ENCODE measurements at places on chromosomes 2 and 18. TPM values are rescaled to one million over a fixed set of nuclear protein-coding genes. Genes with fewer than 3 reads are reported as not detected.

EPB41L3 gene
- total RNA-seq = 17.8 TPM

APCDD1 gene
- total RNA-seq = 1.9 TPM

APOB gene
- 0.09 TPM for total RNA-seq

CHST9 gene
- total RNA-seq = 0.24 TPM

REG3A gene
- total RNA-seq = 0.05 TPM

SERPINB4 gene
- total RNA-seq = 2.5 TPM

DNA sequence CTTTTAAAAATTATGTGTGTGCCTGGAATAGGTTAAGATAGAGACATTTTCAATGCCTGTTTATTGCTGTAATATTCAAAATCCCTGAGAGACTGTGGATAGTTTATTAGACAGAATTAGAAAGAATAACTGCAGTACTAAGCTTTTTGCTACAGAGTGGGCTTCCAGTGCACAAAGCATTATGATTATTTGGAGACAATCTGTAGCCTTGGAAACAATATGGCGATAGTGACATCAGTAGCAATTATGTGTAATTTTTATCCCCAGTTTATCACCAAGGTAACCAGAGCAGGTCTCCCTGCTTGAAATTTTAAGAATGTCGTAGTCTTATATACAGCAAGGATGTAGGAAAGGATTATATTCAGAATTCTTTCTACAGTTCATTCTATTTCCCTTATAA, 100.0 kb downstream of the MYO3B start:
- no peak for DNase-seq

DNA sequence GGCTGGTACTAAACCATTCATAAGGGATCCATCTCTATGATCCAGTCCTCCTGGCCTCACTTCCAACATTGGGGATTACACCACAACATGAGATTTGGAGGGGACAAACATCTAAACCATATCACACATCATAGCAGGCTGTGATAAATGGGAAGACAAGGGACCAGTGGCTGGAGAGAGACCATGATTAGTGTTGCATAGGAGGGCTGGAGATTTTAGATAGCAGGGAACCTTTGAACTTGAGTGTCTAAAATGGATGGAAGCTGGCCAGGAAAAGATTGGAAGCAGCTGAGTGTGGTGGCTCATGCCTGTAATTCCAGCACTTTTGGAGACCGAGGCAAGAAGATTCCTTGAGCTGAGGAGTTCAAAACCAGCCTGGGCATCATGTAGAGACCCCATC, 12.4 kb upstream of the SCG2 start:
- DNase-seq = no peak

- DNase-seq = no peak
Observed at GRCh38 chr18:24456549-24456948, 3.9 kb upstream of the HRH4 start.

- DNase-seq = no peak
Observed at GRCh38 chr18:40695526-40695925, 1259.5 kb upstream of the PIK3C3 start.

- DNase-seq = no peak
Observed at GRCh38 chr2:9095690-9096089, 92.2 kb upstream of the MBOAT2 start.

- no peak for DNase-seq
Observed at GRCh38 chr2:120473522-120474271, 127.8 kb downstream of the INHBB start.

GRCh38 chr2:209864716-209865295, 93.2 kb downstream of the UNC80 start:
- DNase-seq = no peak

GRCh38 chr2:11109002-11109401, 46.3 kb upstream of the SLC66A3 start:
- no peak for DNase-seq

DNA sequence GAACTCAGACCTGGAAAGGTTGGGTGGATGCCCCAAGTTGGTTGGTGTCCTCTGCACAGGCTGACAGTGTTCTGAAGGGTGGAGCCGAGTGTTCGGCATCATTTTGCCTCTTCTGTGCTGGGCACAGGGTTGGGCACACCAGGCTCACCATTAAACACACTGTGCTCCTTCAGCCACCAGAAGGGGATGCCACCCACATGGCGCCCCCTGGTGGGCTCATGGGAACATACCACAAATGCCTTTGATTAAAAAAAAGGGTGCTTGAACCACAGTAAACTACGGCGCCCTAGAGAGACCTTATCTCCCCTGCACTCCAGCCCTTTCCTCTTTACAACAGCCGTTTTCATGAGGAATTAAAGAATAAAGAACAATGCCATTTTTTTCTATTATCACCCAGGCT, 89.4 kb downstream of the CELF4 start:
- peak; percentile 51 for DNase-seq

GRCh38 chr2:45595721-45596435, 15.2 kb downstream of the SRBD1 start:
- DNase-seq = no peak

- DNase-seq = no peak
Observed at GRCh38 chr2:190842606-190843104, 38.0 kb upstream of the GLS start.

GRCh38 chr2:165793779-165794535, at the start of gene GALNT3:
Gene GALNT3 (minus strand): TSS chr2:165794247. CDS start chr2:165770700, 23,547 bp downstream.
- peak; percentile 30 for DNase-seq

DNA sequence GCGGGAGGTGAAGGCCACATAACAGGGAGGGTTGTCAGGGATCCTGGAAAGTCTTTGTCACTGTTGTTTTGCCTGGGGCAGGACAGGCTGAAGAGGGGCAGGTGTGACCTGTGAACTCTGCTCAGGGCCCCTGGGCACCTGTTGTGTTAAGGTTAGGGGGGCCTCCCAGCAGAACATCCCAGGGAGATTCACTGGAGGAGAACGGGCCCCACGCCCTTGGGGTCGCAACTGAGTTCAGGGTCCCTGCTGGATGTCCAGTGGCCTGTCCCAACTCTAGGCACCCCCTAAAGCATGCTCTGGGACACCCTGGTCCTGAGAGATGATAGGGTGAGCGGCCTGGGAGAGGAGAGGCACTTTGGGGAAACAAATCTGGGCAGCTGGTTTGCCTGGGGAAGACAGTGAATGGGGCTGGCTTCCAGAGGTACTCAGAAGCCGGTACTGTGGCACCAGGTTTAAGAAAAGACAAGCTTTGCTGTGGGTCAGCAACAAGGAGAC, 22.9 kb downstream of the GPR35 start:
- no peak for DNase-seq

DNA sequence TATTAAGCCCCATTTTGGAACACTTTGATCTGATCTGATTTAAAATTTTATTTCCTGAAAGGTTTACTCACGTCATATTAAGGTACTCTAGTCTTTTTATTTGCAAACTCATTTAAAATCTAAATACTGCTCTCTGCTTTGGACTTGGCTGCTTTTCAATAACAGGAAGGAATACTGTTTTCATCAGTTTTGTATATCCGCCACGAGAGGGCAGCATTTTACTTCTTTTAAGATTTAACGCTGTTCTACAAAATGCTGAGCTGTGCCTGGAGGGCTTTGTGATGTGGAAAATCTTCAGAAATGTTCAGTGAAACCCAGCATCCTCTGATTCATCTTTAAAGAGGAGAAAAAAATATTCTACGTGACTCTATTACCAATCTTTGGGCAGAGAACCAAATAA, 37.5 kb upstream of the SLC38A11 start:
- DNase-seq = peak; percentile 73

GRCh38 chr2:238042849-238043584, 17.8 kb upstream of the SCLY start:
- no peak for DNase-seq

GRCh38 chr2:68190991-68191731, 33.5 kb downstream of the PNO1 start:
- DNase-seq = no peak

- no peak for DNase-seq
Observed at GRCh38 chr2:236172255-236173035, 4.3 kb upstream of the GBX2 start.

GRCh38 chr2:101692766-101693165, 4.7 kb upstream of the MAP4K4 start:
- DNase-seq = no peak

DNA sequence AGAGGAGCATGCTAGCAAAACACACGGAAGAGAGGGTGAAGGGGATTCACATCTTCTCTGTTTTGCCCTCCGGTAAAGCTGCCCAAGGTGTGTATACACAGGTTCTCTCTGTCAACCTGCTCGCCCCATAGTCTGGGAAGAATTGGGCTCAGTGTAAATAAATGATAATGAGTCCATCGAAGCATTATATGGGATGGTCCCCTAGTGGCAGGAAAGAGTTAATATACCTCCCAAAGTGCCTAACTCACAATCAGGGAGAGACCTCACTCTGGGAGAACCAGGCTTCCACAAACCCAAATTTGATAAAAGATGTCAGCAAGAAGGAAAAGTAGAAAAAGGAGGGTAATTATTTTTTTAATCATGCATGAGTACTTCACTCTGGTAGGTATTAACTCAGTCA, 262.2 kb upstream of the ZNF521 start:
- DNase-seq = no peak

DNA sequence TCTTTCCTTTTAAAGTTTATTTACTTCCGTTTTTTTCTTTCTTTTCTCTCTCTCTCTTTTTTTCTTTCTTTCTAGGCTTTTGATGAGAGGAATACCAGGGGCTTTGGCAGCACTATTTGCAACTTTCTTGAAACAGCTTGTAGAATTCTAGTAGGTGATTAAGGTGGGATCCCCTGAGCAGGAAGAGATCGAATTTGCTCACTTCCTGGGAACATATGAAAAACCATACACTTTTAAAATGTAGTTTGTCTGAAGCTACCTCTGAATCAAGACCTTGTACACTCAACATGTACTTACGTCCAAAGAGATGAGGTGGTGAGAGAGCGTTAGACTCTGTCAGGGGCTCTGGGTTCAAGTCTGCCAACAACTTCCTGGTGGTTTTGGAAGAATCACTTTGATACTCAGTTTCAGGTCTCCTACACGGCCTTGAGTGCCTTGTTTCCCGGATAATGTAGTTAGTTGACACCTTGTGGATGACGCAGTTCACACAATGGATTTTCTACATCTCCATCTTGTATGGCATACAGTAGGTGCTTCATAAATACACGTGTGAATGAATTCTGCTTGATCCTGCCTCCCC, 229.1 kb downstream of the MYCN start:
- DNase-seq = no peak

DNA sequence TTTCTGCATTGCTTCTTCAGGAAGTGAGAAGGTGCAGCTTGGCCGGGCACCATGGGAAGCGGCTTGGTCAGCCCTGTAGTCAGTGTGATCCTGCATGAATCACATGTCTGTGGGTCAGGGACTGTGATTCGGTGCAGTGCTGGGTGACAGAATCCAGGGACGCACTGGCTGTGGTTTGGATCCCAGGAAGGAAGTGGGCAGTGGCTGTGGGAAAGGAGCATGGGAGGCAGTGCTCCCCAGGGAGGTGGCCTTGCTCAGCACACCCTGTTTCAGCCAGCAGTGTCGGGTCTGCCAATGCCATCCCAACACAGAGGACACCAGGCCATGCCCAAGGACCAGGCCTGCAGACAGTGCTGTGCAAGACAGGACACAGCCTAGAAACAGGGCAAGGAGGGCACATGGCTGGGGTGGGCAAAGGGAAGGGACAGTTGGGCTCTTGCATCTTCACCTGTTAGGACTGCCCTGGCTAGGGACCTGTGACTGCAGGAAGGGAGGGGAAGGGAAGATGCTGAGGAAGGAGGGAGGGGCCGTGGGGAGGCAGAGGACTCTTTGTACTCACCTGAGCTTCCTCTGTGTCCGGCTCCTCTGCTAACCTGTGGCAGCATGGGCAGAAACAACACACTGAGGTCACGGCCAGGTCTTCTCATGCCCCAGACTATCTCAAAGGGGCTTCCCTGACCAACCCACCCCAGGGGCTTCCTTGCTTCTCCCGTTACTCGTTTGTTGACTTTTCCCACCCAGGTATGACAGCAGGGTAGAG, 37.2 kb upstream of the DNMT3A start:
- no peak for DNase-seq

DNA sequence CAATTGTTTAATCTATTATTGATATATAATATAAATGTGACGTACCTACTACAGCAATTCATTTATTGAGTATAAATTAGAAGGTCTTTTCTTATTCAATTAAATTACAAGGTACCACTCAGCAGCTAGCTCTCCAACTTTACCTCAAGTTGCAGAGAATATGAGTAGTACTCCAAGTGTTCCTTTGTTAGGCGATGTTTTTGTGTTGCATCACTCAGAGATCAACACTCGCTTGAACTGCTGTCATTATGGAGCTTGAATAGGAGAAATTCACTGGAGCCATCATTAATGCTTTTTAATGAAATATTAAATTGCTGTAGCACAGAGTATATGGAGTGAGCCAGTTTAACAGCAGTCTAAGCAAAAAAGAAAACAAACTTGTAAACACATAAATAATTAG, 320.0 kb downstream of the FSIP2 start:
- DNase-seq = no peak

GRCh38 chr2:239167766-239168444, 232.9 kb downstream of the HDAC4 start:
- no peak for DNase-seq

- no peak for DNase-seq
Observed at GRCh38 chr2:9800975-9801726, 42.1 kb upstream of the TAF1B start.

- no peak for DNase-seq
Observed at GRCh38 chr2:53784436-53784835, 2.3 kb downstream of the ASB3 start.

DNA sequence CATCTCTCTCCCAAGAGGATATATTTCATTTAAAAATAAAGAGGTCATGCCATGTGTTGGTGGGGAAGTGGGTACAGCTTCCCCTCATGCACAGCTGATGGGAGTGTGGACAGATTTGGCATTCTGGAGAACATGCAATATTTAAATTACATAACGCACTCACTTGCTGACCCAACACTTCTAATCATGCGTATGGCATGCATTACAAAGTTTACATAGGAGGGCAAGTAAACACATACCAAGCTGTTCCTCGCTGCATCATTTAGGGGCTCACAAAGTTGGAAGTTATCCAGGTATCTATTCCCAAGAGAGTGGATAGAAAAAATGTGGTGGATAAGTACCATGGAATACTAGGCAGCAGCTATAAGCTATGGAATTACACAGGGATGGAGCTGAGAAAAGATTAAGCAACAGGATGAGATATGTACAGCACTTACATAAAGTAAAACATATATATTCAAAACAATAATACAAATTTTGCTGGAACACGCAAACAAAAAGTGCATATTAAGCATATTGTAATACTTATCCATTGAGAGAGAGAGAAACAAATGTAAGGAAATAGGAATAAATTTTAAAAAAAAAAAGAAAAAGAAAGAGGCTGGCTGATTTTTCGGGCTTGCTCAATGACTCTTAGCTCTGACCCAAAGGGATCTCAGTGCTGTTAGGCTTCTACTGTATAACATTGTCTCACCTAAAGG, 11.0 kb downstream of the CYP1B1 start:
- no peak for DNase-seq

DNA sequence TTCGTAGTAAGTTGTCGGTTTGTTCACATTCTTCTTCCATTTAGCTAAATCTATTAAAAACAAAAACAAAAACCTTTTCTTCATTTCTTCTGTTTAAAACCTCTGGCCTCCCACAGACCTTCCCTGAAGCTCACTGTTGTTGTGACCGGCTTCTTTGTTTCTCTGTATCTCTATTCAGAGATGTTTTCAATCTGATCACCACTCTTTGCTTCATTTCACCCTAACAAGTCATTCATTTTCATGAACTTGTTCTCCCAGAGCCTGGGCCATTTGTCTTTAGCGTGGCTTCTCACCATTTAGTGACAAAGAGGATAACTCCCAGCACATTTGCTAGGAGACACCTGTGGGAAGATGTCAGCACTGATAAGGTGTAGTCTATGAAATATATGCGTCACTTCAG, 794.2 kb downstream of the ERBB4 start:
- DNase-seq = no peak
